ENCODE measurements at places on chromosomes 6 and 20.

- DNase-seq, result no peak
Observed at GRCh38 chr6:158388727-158389126, 76.5 kb downstream of the TULP4 start.

GRCh38 chr6:136508725-136509392, 41.4 kb downstream of the MAP7 start:
- no peak for DNase-seq

DNA sequence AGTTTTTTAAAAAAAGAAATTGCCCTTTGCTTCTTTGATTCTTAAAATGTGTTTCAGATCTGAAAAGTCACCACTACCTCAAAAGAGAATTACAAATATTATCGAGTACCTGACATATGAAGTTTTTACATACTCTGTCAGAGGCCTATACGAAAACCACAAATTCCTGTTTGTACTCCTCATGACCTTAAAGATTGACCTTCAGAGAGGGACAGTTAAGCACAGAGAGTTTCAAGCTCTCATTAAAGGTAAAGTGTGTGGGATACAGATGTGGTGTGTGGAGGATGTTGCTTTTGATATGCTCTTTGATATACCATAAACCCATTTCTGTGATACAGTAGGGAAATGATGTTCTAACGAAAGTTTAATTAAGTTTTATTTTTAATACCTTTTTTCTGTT, 109.8 kb upstream of the GLP1R start:
- DNase-seq, result no peak

DNA sequence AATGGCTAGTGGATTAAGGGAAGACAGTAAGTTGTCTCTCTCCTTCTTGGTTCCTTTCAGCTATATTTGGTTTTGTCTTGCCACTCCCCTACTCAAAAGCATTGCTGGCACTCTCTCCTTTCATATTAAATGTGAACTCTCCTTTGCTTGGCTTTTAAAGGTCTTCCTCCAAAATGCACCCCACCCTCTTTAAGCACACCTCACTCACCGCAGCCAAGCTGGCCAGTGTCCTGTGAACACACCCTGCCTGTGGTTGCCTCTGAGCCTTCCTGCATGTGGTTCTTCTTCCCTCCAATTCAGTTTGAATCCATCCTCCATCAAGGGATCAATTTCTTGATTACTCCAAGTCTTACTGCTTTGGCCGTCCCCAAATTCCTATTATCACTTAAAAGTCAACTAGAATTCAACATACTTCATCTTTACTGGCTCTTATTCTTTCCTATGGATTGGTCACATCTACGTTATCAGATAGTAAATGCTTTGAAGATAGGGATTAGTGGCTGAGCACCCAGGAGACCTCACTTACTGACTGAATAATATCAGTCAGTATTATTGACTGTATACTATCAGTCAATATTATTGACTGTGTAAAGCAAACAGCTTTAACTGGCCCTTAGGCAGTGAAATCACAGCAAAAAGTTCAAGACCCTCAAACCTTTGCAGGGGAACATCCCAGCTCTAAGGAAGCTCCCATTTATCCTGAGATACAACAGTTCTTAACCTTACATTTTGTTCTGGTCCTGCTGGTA, 41.6 kb upstream of the SPDEF start:
- DNase-seq, result no peak

GRCh38 chr20:36497856-36498255, 43.5 kb upstream of the MYL9 start:
- no peak for DNase-seq

- DNase-seq, result peak; percentile 55
Observed at GRCh38 chr6:137878486-137879285, 11.6 kb downstream of the TNFAIP3 start.

GRCh38 chr6:56684342-56685101, 41.8 kb upstream of the DST start:
- DNase-seq, result no peak

DNA sequence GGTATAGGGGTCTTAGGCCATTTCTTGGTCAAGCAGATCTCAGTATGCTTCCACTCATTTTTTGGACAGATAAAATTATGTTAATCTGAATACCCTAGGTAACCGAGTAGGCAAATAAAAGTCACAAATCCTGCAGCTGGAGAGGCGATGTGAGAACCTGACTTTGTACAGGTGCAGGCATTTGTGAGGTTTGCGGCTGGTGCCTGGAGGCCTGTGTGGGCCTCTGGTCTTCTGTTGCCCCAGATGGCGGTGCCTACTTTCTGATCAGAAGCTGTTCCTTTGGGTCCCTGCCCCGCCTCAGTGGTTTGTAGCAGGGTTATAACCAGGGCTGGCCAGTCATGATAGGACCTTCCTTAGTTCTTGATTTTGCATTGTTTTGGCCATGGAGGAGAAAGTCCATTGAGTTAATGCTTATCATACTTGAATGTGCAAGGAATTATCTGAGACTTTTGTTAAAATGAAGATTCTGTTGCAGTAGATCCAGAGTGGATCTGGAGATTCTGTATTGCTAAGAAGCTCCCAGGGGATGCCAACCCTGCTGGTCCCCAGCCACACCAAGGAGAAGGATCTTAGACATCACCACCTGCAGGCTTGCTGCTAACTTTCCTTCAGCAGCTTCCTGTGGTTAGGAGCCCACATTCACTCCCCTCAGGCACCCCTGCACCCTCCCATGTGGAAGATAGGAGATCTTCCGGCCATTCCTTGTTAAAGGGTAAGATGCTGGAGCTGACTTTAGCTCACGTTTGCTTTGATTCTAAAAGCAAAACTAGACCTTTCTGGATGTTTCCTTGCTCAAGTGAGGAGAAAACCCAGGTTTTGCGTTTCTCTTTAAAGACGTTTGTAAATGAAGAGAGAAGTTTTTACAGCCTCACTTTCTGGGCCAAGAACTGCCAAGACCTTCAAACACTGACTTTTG, 50.7 kb downstream of the LRRC1 start:
- no peak for DNase-seq

DNA sequence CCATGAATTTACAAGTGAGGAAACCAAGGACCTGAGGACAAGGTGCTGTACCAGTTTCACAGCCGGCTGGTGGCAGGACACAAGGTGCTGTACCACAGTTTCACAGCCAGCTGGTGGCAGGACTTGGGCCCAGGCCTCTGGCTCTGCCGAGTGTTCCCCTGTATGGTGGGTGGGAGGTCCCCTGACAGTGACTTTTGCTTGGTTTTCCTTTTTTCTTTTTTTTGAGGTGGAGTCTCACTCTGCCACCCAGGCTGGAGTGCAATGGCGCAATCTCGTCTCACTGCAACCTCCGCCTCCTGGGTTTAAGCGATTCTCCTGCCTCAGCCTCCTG, 212.4 kb downstream of the LY86 start:
- no peak for DNase-seq

Data from CD4-positive, alpha-beta T cell treated with Interleukin-17A for 1 hour (primary cell).